M059J (cell line): ENCODE measurements at places on chromosomes 13 and 19. TPM values are rescaled to one million over a fixed set of nuclear protein-coding genes. Genes with fewer than 3 reads are reported as not detected.

Gene METTL21C
- not detected in 2 replicates for total RNA-seq

Gene PALM
- 0.07 and 1.4 TPM in 2 replicates for total RNA-seq

GRCh38 chr13:107461751-107462150, 753.6 kb downstream of the LIG4 start:
- peak; percentile 10 for DNase-seq

Gene PTGER1
- 0.12 TPM in 1 of 2 replicates, not detected in the other for total RNA-seq

Gene ERICH6B
- total RNA-seq = not detected in 2 replicates

Gene SYCN
- not detected in 2 replicates for total RNA-seq

Gene DMKN
- total RNA-seq = 6.7 and 34.4 TPM in 2 replicates

GRCh38 chr13:97379386-97379785, 54.6 kb upstream of the RAP2A start:
- no peak for DNase-seq

DNA sequence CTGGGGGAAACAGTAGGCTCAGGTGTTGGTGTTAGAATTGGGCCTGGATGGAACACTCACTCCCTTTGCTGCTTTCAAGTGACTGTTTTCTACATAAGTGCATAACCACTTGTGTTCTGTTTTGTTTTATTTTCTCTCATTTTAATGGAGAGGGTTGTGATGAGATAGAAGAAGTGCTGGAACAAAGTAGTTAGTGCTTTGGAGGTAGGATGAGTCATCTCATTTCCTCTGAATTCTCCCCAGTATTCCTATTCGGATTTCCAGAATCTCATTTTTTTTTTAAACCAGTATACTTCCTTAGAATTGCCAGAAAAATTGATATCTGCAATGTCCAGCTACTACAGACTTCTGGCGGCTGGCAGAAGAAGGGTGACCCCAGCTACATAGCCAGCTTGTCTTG, 575.9 kb downstream of the MYO16 start:
- DNase-seq = peak; percentile 30

- DNase-seq = no peak
Observed at GRCh38 chr13:65836066-65836465, 1394.1 kb downstream of the PCDH9 start.

GRCh38 chr19:38213911-38214625, 10.0 kb downstream of the DPF1 start:
- peak; percentile 96 for DNase-seq

Gene REXO1
- total RNA-seq = 3.4 and 13.8 TPM in 2 replicates

DNA sequence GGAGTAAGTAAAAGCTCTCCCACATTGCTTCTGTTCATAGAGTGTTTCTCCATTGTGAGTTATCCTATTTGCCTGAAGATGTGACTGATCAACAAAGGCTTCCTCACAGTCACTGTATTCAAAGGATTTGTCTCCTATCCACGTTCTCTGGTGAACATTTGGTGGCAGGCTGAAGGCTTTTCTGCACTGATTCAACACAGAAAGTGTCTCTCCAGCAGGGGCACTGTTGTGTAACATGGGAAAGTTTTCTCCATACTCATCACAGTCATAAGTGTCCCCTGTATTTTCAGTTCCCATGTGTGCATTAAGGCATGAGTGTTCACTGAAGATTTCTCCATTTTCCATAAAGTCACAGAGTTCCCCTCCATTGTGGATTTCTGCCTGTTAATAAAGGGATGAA, 17.6 kb downstream of the ZNF121 start:
- DNase-seq = no peak

GRCh38 chr13:98848746-98849145, 96.3 kb upstream of the SLC15A1 start:
- no peak for DNase-seq

DNA sequence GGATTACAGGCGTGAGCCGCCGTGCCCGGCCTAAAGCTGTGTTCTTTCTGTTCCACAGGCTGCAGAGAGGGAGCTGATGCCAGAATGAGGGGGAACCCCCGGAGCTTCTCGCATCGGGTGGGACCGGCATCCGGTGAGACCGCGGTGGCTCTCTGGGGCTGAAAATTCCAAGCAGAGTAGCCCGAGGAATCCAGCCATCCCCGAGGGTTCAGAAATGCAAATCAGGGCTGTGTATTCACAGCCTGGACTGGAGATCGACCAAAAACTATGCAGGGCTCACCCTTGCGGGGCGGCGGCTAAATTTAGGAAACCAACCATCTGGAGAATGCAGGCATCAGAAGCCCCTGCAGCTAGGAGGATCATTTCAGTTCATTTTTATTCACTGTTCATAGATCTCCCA, 99.2 kb downstream of the GNG7 start:
- peak; percentile 70 for DNase-seq

DNA sequence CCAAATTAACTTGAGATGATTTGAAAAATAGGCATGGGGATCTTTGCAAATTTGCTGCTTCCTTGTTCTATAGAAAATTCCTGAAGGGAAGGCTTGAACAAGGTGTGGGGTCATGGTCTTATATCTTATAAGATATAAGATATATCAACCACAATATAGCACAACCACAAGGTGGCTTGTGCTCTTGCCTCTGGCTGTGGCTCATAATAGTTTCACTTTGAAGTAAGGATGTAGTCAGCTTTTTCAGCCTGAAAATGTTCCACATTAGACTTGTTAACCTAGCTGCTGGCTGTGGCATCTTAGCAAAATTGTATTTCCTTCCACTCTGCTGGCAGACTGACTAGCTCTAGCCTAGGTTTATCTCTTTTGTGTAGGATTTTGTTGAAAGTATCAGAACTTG, 169.7 kb downstream of the KLF5 start:
- DNase-seq = no peak

DNA sequence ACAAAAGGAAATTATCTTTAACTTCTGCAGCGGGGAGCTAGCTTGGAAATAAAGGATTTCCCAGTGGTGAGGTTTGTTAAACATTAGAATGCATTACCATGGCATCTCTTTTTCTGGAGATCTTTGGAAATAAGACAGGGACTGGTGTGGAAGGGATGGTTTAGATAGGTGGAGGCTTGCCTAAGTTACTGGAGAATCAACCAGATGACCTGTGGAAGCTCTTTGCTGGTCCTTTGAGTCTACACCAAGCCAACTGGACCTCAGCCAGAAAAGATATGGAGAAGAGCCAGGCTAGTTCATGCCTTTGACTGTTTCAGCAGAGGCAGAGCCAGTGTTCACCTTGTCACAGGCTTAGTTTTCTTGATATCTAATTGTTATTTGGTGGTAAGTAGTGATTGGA, 134.7 kb downstream of the KCNRG start:
- DNase-seq = peak; percentile 59

Gene BST2
- 490 and 600 TPM in 2 replicates for total RNA-seq

Gene ZNF20
- 1.6 and 12.0 TPM in 2 replicates for total RNA-seq

Gene MCEMP1
- total RNA-seq = not detected in 2 replicates

DNA sequence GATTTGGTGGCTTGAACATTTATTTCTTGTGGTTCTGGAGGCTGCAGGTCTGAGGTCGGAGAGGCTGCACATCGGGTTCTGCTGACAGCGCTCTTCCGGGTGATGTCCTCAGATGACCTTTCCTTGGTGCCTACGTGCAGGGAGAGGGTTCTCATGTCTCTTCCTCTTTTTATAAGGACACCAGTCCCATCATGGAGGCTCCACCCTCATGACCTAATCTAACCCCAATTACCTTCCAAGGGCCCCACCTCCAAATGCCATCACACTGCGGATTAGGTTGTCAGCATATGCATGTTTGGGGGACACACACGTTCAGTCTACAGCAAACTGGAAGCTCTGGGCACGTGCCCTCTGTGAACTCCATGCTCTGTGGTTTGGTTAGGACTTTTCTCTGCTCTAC, 338.6 kb downstream of the FGF9 start:
- no peak for DNase-seq

Gene ZNF577
- 0.69 and 1.5 TPM in 2 replicates for total RNA-seq

DNA sequence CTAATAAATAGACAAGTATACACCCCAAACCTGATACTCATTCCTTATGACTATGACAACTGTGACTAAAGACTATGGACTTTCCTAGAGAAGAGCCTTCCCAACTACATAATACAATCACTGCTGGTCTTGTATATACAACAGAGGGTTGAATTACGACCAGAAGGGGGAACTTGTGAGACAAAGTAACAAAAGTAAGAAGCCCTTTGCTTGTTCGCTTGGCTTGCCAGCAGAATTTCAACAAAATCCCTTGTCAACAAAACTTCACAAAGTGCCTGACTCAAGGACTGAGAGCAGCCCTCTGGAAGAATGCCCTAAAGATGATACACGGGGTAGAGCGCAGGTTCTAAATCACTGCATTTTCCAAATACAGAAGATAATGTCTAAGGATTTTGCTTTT, 99.4 kb downstream of the WASF3 start:
- DNase-seq = peak; percentile 30

DNA sequence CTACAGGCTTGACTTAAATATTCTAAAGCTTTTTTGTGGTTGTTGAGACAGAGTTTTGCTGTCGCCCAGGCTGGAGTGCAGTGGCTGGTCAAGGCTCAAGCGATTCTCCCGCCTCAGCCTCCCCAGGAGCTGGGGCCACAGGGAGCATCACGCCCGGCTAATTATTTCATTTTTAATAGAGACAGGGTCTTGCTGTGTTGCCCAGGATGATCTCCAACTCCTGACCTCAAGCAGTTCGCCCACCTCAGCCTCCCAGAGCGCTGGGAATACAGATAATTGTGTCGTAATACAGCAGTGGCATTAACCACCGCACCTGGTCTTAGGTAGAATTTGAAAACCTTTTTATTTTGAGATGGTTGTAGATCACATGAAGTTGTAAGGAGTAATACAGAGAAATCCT, 1.5 kb upstream of the DCUN1D2 start:
- no peak for DNase-seq

Gene NCAN
- total RNA-seq = not detected in 2 replicates

DNA sequence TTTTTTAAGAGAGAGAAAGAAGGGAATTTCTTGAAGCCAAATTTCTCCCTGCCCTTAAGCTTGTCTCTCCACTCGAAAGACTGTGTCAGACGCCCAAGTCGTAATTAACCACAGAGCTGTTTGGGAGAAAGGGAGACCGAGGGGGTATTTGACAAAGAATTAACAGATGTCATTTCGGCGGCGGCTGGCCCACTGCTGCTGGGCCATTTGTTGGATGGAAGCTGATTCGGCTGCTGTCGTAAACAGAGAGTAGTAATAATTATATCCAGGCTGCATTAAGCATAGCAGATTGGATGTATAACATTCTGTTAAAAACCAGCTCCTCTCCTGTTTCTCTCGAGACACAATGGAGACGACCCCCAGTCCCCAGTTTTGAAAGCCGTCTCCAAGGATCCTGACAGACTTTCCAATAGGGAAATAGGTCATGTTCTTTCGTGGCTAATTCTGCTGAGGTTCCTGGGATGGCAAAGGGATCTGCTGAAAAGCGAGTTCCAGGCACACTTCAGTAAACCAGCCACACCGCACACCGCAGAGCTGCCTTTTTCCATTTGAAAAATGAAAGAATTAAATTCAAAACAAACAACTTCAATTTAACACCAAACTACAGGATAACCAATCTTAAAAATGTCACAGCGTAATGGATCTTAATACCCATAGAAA, 71.5 kb downstream of the KCTD15 start:
- DNase-seq = peak; percentile 22

Gene VAV1
- total RNA-seq = not detected in 2 replicates

Gene FLT1
- total RNA-seq = 1.4 and 3.5 TPM in 2 replicates
